Caco-2 (cell line): ENCODE measurements at places on chromosomes 6 and 20. TPM values are rescaled to one million over a fixed set of nuclear protein-coding genes. Genes with fewer than 3 reads are reported as not detected.

DNA sequence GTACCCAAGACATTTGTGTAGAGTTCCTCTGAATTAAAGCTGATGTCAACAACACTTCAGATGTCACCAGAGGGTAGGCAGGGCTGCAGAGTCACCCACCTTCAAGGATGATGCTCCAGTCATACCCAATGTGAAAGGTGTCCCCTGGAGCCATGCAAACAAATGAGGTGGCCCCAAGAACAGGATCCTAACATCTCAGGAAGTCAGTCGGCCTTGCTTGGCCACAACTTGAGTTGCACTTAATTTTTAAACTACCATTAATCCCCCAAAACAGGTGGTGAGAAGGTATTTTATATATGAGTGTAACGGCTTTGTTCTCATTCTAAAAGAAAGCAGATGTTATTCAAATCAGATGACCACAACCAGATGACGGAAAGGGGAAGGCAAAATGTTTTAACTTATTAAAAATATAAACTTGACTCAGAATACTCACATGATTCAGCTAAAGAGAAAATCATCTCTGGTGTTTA, 21.1 kb upstream of the SERPINB1 start:
- DNase-seq: no peak

DNA sequence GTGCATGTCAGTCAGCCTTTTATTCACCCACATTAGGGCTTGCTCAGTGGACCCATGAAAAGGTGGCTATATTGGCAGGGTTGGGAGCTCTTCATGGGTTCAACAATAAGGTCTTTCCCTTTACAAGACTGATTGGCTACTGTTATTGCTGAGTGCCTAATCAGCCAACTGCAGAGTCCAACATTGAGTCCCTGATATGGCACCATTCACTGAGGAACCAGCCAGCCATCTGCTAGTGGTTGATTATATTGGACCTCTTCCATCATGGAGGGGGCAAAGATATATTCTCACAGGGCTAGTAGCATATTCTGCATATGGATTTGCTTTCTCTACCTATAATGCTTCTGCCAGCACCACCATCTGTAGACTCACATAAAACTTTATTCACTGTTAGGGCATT, 69.9 kb downstream of the CDKAL1 start:
- DNase-seq: no peak

- DNase-seq: no peak
These were observed 164.4 kb downstream of the CDKAL1 start for GRCh38 chr6:20698675-20699074.

GRCh38 chr20:23622839-23623343, 14.9 kb downstream of the CST3 start:
- no peak for DNase-seq

DNA sequence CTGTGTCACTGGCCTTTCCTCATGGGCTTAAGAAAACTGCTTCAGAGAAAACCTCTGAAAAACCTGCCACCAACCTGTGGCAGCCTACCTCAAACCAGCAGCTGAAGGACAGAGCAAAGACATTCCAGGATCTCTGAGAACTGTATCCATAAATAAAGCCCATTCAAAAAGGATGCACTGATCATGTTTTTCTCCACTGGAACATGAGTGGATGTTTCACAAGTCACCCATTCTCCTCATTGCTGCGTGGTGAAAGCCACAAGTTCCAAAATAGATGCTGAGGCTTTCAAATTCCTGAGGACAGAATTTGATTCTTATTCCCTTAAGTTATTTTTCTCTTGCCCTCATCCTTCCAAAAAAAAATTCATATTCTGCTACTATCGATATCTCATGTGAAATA, 280.6 kb downstream of the KHDC1L start:
- no peak for DNase-seq

LRP11 gene
- total RNA-seq: 17.7 and 18.4 TPM in 2 replicates
